HS-5 (cell line): ENCODE measurements at places on chromosomes 2 and 18.

DNA sequence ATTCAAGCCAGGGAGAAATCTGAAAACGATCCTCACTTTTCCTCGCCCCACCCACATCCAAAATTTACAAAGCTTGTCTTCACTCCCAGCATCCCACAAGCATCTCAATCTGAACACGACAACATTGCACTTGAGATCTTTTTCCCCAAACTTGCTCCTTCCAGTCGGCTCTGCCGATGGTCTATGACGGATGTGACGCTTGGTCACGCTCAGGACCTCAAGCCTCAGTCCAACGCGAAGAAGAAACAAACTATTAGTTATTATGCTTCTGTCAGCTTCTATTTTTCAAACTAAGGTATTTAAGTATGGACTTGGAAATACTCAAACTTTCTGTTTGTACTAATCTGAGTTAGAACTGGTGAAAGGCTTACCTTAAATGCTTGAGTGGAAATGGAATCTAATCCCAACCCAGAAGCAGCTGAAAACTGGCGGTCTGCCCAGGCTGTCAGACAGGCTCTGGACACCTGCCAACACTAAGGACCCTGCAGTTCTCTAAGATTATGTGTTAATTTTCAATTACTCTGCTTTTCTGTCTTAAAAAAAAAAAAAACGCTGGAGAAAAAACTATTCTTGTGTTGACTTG lies 132.1 kb upstream of the DNMT3A start:
- DNase-seq = no peak

GRCh38 chr2:119428488-119429224 lies 3.0 kb upstream of the TMEM37 start:
- no peak for DNase-seq

DNA sequence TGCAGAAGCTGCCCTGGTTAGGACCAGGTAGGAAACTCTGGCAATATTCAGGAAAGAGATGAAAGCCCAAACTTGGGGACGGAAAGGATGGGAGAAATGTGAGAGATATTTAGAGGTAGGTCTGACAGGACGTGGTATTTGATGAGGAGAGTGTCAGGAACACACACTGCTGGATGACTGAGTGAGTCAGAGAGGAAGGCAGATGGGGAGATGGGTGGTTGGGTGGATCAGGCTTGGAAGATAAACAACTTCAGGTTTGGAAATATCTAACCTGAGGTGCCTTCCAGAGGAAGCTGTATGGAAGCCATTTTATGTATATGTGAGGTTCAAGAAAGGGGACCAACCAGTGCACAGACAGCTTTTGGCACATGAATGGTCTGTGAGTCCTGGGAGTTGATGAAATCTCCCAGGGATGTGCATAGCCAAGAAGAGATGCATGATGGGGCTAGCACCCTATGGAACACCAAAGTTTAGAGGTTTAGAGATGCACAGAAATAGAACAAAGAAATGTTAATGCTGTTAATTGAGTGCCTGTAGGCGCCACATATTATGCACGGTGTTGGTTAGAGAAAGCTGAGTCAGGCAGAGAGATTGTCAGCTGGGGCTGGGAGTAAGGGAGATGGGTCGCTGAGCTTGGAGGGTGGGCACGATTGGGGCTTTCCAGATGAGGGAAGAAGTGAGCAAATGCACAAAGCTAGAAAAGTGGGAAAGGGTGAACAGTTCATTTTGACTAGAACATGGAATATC lies 101.0 kb downstream of the VIT start:
- no peak for DNase-seq

DNA sequence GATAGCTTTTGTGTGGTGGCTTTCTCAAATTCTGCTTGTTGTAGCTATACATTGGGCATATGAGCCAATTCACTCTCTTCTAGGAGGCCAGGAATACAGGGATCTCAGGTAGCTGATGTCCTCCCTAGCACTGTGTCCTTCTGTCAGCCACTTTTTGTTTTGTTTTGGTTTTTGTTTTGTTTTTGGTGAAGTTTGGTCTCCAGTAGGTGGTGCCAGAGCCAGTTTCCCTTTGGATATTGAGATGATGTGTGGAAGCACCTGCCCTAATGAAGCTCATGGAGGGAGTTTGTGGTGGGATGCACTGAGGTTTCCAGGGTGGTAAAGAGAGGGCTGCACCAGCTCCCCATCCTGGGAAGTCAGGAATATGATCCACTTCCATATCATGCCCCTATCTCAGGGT lies 100.5 kb upstream of the VWC2L start:
- DNase-seq = no peak

GRCh38 chr2:11697103-11697871 lies 27.3 kb upstream of the NTSR2 start:
- DNase-seq = peak; percentile 74

DNA sequence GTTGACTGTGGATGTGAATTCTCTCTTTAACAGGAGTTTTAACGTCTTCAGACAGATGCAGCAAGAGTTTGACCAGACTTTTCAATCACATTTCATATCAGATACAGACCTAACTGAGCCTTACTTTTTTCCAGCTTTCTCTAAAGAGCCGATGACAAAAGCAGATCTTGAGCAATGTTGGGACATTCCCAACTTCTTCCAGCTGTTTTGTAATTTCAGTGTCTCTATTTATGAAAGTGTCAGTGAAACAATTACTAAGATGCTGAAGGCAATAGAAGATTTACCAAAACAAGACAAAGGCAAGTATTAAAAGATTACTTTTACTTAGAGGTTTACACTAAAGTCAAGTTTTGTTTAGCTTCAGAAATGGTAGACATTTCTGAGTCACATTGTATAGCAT lies 30.2 kb upstream of the TYMS start:
- DNase-seq = no peak

GRCh38 chr2:23561088-23561487 lies 176.1 kb downstream of the KLHL29 start:
- no peak for DNase-seq

DNA sequence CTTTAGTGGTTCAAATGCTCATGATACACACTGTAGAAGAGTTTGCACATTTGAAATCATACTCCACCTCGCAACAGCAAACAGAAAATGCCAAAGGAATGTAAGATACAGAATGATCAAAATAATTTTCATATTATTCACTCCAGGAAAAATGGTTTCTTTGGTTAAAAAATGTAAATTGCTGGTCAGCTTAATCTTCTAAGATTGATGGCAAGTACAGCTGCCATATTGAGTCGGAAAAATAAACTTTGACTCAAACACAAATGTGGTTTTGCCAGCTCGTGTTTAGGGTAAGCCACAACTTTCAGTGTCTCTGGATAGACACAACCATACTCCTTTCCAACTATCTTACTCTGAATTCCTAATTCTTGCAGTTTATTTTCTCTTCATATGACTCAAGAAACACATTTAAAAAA lies 154.9 kb upstream of the SMIM21 start:
- no peak for DNase-seq

DNA sequence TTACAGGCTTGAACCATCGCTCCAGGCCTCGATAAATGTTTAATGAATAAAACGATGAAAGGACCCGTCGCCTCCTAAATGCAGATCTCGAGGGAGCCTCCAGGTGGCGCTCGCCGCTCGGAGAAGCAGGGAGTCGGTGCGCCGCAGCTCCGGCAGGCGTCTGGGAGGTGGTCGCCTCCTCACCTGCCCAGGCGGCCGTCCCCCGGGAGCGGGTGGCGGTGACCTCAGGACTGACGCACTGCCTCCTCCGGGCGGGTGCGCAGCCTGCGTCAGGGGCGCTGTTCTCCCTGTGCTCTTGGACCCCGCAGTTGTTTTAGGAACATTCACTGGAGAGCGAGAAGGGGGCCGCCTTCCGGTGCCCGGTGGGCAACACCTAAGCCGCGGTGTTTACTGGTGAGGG lies 38.6 kb upstream of the POLE4 start:
- no peak for DNase-seq

- no peak for DNase-seq
These were observed 373.7 kb downstream of the SOCS6 start for GRCh38 chr18:70662588-70662987.

DNA sequence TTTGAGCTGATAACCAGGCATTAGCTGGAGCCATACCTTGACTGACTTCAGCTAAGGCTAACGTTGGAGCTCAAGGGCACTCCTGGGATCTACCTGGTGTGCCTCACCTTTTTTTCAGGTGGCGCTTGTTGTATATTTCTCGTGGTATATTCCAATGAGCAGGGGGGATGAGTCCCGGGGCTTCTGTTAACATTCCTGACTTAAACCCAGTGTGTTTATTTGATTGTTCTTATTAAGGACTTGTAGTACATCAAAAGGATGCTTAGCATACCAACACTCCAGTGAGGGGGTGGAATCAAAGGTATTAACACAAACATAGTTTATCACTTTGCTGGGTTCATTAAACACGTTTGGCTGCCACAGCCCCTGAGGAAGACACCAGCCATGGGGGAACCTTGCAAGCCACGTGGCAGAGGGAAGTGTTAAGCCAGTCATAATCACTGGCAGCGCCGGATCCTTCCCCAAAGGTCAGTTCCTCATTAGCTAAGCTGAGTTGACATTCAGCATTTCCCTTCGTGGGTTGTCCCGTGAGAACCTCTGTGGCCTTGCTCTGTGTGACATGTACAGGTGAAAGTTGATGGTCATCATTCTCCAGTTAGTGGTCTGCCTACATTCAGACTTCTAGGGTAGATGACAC lies 119.5 kb upstream of the MCFD2 start:
- DNase-seq = no peak

- DNase-seq = no peak
These were observed 16.3 kb upstream of the SLC1A4 start for GRCh38 chr2:64972876-64973275.

GRCh38 chr2:146312899-146313298 lies 1531.9 kb upstream of the ACVR2A start:
- peak; percentile 65 for DNase-seq

- no peak for DNase-seq
These were observed 20.6 kb downstream of the ANKRD29 start for GRCh38 chr18:23641937-23642666.

DNA sequence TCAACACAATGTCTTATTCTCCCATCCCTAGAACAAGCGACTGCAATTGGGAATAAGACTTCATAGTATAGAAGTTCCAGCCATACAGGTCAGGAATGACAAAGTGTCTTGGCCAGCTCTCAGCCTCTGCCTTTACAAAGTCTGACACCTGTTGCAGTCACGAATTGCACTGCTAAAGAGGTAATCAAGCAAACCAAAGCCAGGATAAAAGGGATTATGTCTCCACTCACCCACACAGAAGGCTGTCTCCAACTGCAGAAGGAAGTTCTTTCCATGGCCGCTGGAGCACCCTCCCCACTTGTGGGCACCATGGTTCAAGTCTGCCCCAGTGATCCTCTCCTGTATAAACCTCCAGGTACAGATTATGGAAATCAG lies 114.8 kb upstream of the PKDCC start:
- DNase-seq = no peak

GRCh38 chr2:178478130-178478438 lies 316 bp downstream of the FKBP7 start:
- no peak for DNase-seq

DNA sequence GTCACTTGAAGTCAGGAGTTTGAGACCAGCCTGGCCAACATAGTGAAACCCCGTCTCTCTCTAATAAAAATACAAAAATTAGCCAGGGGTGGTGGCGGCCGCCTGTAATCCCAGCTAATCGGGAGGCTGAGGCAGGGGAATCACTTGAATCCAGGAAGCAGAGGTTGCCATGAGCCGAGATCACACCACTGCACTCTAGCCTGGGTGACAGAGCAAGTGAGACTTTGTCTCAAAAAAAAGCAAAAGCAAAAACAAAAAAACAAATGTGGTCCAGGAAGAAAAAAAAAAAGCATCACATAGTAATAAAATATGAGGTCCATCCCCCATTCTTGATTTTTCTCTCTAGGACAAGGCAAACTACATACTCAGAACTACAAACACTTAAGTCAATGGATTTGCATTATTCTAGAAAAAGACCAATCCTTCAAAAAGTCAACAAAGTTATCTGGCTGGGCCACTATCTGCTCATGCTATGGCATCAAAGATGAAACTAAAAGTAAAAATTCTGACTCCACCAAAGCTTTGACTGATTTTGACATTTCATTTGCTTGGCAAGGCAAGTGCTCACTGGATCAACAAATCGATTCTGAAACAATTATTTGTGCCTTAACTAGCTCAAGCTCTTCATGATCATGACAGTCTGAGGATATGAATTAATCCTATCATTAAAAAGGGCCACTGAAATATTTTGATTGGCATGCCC lies 28.4 kb downstream of the MEX3C start:
- DNase-seq = no peak

DNA sequence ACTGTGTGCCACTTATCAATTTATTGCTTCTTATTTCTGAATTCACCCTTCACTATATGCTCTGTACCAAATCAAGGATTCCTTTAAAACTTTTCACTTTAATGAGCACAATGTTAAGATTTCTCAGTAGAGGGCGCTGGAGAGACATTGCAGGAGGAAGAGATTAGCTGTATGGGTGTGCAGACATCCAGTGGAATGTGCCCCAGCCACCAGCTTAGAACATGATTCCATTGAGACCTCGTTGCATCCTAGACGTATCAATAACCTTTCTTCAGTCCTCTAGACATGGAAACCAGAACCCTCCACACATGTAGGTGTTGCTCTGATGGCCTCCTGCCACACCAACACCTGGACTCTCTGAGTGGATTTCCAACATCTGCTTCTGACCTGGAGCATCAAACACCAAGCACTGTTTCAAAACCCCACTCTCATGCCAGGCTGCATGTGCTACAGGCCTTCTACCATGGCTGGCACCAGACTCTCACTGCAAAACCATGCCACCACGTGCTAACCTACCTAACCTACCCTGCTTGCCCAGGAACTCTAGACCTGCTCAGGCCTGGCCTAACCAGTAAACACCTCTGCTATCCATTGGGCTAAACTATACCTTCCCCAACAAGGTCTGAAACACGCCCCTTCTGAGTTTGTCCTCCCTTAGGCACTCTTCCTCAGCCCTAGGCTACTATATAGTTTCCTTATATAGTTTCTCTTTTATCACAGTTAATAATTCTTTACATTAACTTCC lies 633.2 kb upstream of the PKDCC start:
- DNase-seq = no peak

GRCh38 chr2:84938194-84938879 lies 32.6 kb upstream of the KCMF1 start:
- DNase-seq = no peak

GRCh38 chr2:9207641-9208311 lies 1.2 kb downstream of the ASAP2 start:
- DNase-seq = no peak

GRCh38 chr2:72828840-72829507 lies 3.1 kb upstream of the EXOC6B start:
- no peak for DNase-seq

GRCh38 chr2:224532931-224533330 lies 52.2 kb downstream of the CUL3 start:
- DNase-seq = no peak

DNA sequence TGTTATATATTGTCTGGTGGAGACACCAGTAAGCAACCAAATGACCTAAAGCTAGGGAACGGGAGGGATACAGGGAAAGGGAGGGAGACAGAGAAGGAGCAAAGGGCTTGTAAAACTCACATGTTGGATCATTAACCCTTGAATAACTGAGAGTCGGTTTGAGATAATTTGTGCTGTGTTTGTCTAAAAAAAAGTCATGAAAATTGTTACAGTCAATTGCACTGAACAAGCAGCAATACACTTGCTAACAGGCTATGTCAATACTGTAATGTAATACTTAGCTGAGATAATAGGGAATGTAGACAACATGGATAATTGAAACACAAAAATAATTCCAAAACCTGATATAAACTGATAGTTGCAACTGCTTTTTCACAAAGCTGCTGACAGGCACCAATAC lies 71.3 kb upstream of the ZNF521 start:
- no peak for DNase-seq

- no peak for DNase-seq
These were observed 142.6 kb downstream of the DIS3L2 start for GRCh38 chr2:232104076-232104646.
